MCF 10A (cell line): ENCODE measurements at places on chromosomes 11 and 22. TPM values are rescaled to one million over a fixed set of nuclear protein-coding genes. Genes with fewer than 3 reads are reported as not detected.

GRCh38 chr11:86623041-86623621, 49.3 kb downstream of the ME3 start:
- no peak overlapping the region for H3K27ac ChIP-seq
- no peak for DNase-seq
- H3K36me3 ChIP-seq, result no peaks in the 10 kb centered on the region
- H3K27me3 ChIP-seq, result no peaks in the 10 kb centered on the region

GRCh38 chr11:130478204-130478701, 29.8 kb downstream of the ADAMTS15 start:
- H3K27me3 ChIP-seq, result no peaks in the 10 kb centered on the region
- H3K36me3 ChIP-seq, result no peaks in the 10 kb centered on the region
- H3K4me3 ChIP-seq, result no peak overlapping the region
- no peaks in the 10 kb centered on the region for H3K4me1 ChIP-seq

The E2F8 gene
- 0.88 and 1.2 TPM in 2 replicates for total RNA-seq

DNA sequence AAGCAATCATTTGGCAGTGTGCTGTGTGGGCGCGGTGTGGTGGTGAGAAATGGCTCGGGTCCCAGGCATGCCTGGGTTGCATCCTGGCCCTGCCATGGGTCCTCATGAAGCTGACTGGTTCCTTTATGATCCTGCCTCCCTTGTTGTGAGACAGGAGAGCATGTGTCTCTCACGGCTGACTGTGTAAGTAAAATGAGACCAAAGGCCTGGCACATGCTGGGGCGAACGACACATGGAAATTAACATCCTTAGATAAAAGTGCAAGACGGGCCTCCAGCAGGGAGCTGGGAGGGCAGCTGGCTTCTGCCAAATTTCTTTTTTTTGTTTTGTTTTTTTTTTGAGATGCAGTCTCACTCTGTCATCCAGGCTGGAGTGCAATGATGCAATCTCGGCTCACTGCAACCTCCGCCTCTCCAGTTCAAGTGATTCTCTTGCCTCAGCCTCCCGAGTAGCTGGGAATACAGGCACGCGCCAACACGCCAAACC, 9.4 kb upstream of the FBLN1 start:
- H3K4me1 ChIP-seq, result peaks cover 16% of the 10 kb centered on the region
- H3K27me3 ChIP-seq, result no peaks in the 10 kb centered on the region
- DNase-seq, result peak; percentile 45
- no peak overlapping the region for H3K4me3 ChIP-seq
- H3K36me3 ChIP-seq, result no peaks in the 10 kb centered on the region

DNA sequence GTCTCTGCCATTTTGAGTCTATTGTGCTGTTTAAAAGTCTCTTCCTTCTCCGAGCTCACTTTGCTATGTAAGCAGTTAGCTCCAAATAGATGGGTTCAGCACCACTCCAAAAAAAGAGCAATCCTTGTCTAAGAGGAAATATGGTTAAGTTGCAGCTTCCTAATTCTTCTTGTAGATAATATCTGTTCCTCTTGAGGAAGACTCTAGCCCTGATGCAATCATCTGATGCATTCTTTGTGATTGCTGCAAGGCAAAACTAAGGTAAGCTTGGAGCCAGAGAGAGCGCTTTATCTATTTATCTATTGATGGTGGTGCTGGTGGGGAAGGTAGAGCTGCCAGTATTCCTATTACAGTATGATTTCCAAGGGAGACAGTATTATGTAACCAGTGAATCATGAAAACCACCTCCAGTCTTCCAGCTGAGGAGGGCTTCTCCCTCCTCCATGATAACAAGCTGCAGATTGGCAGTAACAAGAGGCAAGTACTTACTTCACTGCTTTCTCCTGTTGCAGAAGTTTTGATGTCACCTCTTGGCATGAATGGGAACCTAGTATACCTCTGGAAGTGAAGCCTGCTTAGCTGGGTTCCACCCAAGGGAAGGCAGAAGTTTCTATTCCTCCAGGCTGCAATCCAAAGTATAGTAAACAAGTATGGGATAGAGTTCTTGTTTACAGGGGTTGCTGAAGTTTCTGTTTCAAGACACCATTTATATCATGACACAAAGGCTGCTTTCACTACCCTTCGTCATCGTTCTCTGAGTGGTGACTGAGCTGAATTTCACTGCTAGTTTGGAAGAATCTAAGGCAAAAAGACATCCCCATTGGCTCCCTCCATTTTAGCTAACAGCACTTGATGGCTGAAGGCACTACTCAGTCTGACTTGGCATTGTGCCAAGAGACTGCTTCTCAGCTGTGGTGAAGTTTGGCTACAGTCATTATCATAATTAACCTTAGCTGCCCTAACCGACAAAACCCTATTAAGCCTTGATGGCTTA, 49.7 kb downstream of the FDX1 start:
- H3K27ac ChIP-seq, result no peak overlapping the region
- peak; percentile 69 for DNase-seq
- H3K36me3 ChIP-seq, result no peaks in the 10 kb centered on the region
- H3K4me3 ChIP-seq, result no peak overlapping the region

The OR4D5 gene
- not detected in 2 replicates for total RNA-seq

GRCh38 chr22:25758316-25758715, 16.3 kb downstream of the MYO18B start:
- peak overlapping the region; percentile 75 for H3K27ac ChIP-seq
- peak; percentile 71 for DNase-seq
- H3K4me1 ChIP-seq, result peaks cover 27% of the 10 kb centered on the region
- no peaks in the 10 kb centered on the region for H3K27me3 ChIP-seq

The MLC1 gene
- not detected in 2 replicates for total RNA-seq

DNA sequence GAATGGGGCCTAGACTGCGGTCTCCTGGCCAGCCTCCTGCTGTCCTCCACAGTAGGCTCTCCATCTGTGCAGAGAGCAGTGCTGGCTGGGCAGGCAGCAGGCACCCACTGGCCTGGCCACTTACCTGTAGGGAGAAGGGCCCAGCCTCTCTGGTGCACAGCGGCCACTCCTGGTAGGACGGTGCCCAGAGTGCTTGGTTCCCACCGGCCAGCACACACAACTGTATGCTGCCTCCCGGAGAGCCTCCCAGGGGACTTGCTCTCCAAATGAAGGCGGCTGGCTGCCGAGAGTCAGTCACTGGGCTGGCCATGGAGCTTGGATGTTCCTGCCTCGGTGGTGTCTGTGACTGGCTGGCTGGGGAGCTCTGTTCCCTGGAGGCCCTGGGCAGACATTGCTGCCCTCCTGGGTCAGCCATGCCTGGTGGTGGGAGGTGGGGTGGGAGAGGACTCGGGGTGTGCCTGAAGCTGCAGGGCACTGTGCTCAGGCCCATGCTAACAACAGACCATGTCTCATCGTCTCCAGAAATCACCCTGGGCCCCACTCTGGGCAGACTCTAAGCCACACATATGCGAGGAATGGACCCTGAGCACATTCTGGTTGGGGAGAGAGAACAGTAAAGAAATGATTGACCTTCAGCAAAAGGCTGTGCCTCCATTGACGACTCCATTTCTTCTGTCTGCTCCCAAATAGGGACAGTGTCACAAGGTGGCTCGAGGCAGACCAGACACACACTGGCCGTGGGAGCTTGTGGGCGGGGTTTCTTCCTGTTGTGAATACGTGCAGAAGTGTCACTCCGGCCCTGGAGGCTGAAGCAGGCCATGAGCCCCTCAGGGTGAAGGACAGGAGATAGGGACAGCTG, 350.8 kb downstream of the TBC1D22A start:
- no peak overlapping the region for H3K4me3 ChIP-seq
- peaks cover 7% of the 10 kb centered on the region for H3K36me3 ChIP-seq
- H3K4me1 ChIP-seq, result peaks cover 6% of the 10 kb centered on the region

DNA sequence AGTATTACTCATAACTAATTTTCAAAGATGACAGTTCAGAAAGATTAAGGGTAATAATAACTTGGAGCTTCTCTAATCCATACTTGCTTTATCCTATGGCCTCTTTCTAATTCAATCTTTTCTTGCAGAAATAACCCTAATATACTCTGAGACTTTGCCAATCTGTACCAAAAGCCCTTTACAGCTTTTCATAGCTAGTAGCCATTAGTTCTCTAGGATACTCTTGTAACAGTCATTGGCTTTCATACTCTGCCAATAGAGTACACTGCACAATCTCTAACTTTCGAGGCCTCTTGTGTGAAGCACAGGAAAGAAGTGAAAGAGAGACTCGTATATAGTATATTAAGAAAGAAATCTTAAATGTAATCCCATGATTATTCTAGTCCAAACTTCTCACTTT, 38.1 kb downstream of the SLC36A4 start:
- no peak overlapping the region for H3K27ac ChIP-seq
- H3K36me3 ChIP-seq, result peaks cover 29% of the 10 kb centered on the region
- no peaks in the 10 kb centered on the region for H3K4me1 ChIP-seq
- no peak overlapping the region for H3K4me3 ChIP-seq
- no peak for DNase-seq

GRCh38 chr11:75606099-75606498, 44.0 kb downstream of the SERPINH1 start:
- peak overlapping the region; percentile 44 for H3K27ac ChIP-seq

The ABTB2 gene
- total RNA-seq, result 2.9 and 3.1 TPM in 2 replicates

- H3K27ac ChIP-seq, result no peak overlapping the region
- H3K36me3 ChIP-seq, result no peaks in the 10 kb centered on the region
- DNase-seq, result no peak
- no peaks in the 10 kb centered on the region for H3K4me1 ChIP-seq
- H3K4me3 ChIP-seq, result no peak overlapping the region
Measured at GRCh38 chr22:45051946-45052345, 42.1 kb upstream of the PHF21B start.

DNA sequence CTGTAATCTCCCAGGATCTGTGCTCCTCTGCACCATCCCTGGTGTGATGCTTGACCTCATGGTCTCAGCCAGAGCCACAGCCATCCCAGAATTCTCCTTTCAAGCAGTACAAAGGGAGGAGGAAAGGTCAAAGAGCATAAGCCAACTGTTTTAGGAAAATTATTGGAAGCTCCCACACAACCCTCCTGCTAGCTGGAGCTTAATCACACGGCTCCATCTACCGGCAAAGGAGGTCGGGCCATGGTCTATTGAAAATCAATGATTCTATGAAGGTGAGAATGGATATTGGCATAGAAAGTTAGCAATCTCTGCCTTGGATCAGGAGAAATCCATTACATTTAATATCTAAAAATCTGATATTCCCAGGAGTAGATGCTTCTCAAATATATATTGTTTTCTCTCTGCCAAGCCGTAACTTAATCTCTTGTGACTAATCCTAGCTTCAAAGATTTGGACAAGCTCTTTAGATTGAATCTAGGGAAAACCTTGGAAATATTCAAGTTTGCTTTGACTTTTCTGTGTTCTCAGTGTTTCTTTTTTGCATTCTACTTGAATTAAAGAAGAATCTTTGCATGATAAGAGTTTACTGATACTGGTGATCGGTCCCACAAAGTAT, 259.6 kb downstream of the NTM start:
- no peak overlapping the region for H3K4me3 ChIP-seq
- no peaks in the 10 kb centered on the region for H3K36me3 ChIP-seq
- H3K4me1 ChIP-seq, result no peaks in the 10 kb centered on the region
- H3K27ac ChIP-seq, result no peak overlapping the region
- no peaks in the 10 kb centered on the region for H3K27me3 ChIP-seq

GRCh38 chr11:122202161-122202950, 86.3 kb upstream of the BLID start:
- peak overlapping the region; percentile 43 for H3K4me3 ChIP-seq
- H3K4me1 ChIP-seq, result peaks cover 45% of the 10 kb centered on the region
- no peaks in the 10 kb centered on the region for H3K27me3 ChIP-seq
- peak; percentile 75 for DNase-seq
- H3K36me3 ChIP-seq, result peaks cover 21% of the 10 kb centered on the region
- no peak overlapping the region for H3K27ac ChIP-seq

DNA sequence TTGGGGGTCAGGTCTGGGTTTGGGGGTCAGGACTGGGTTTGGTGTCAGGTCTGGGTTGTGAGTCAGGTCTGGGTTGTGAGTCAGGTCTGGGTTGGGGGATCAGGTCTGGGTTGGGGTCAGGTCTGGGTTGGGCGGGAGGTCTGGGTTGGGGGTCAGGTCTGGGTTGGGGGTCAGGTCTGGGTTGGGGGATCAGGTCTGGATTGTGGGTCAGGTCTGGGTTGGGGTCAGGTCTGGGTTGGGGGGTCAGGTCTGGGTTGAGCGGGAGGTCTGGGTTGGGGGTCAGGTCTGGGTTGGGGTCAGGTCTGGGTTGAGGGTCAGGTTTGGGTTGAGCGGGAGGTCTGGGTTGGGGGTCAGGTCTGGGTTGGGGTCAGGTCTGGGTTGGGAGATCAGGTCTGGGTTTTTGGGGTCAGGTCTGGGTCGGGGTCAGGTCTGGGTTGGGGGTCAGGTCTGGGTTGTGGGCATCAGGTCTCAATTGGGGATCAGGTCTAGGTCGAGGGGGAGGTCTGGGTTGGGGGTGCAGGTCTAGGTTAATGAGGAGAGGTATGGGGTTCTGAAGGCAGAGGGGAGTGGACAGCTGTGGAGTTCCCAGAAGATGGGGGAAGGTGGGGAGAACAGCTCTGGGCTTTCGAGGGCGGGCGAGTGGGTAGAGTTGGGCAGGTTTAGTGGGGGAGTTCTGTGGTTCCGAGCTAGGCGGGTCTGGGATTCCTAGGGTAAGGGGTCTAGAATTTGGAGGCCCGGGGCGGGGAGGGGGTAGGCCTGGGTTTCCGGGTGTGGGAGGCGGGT, 629 bp downstream of the TTLL8 start:
- no peak overlapping the region for H3K27ac ChIP-seq
- no peaks in the 10 kb centered on the region for H3K27me3 ChIP-seq
- no peaks in the 10 kb centered on the region for H3K4me1 ChIP-seq

The SMIM35 gene
- total RNA-seq, result not detected in 2 replicates

The SCN3B gene
- 1.2 and 3.3 TPM in 2 replicates for total RNA-seq

- peak; percentile 58 for DNase-seq
- H3K27ac ChIP-seq, result no peak overlapping the region
- peaks cover 5% of the 10 kb centered on the region for H3K36me3 ChIP-seq
- no peaks in the 10 kb centered on the region for H3K27me3 ChIP-seq
- peaks cover 6% of the 10 kb centered on the region for H3K4me1 ChIP-seq
Measured at GRCh38 chr11:66022401-66023185, 3.7 kb downstream of the CATSPER1 start.

GRCh38 chr11:82988936-82989627, 82.6 kb downstream of the RAB30 start:
- H3K36me3 ChIP-seq, result peaks cover 5% of the 10 kb centered on the region
- H3K4me3 ChIP-seq, result no peak overlapping the region
- no peak overlapping the region for H3K27ac ChIP-seq

The GGTLC2 gene
- not detected in 2 replicates for total RNA-seq

The USH1C gene
- total RNA-seq, result not detected in 2 replicates

DNA sequence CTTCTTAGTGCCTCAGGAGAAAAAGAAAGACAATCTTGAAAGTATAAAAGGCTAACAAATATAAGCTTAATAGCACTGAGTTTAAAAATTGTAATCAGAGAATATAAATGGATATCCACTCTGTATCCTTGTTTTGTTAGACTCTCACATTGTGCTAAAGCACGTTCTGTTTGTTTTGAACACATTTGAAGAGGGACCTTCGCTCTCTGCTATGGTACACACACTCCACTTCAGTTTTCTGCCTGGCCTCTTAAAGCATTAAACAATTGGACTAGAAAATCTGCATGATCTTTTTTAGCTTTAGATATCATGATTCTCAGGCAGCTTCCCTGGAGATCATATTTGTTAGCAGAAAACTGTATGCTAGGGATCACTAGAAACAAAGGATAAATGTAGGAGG, 40.3 kb upstream of the PGR start:
- DNase-seq, result no peak
- no peaks in the 10 kb centered on the region for H3K36me3 ChIP-seq
- no peaks in the 10 kb centered on the region for H3K4me1 ChIP-seq
- H3K27me3 ChIP-seq, result peaks cover 13% of the 10 kb centered on the region
- no peak overlapping the region for H3K27ac ChIP-seq

- H3K27me3 ChIP-seq, result no peaks in the 10 kb centered on the region
- H3K4me1 ChIP-seq, result no peaks in the 10 kb centered on the region
- H3K36me3 ChIP-seq, result peaks cover 33% of the 10 kb centered on the region
- H3K4me3 ChIP-seq, result no peak overlapping the region
- no peak overlapping the region for H3K27ac ChIP-seq
Measured at GRCh38 chr22:20128902-20129746, 2.5 kb upstream of the ZDHHC8 start.

The OR2AG1 gene
- not detected in 2 replicates for total RNA-seq

GRCh38 chr11:64713016-64713707, 9.8 kb downstream of the NRXN2 start:
- H3K4me1 ChIP-seq, result no peaks in the 10 kb centered on the region
- peaks cover 59% of the 10 kb centered on the region for H3K27me3 ChIP-seq
- H3K27ac ChIP-seq, result no peak overlapping the region
- no peak for DNase-seq
